Nucleus accumbens (tissue), 56 donors: ENCODE measurements at places on chromosomes 13 and 19.
A peak's percentile ranks its signal among the peaks of the same experiment; 100 is the strongest.

GRCh38 chr19:55528030-55528803 lies 8.7 kb downstream of the SBK2 start:
- no peak for DNase-seq

DNA sequence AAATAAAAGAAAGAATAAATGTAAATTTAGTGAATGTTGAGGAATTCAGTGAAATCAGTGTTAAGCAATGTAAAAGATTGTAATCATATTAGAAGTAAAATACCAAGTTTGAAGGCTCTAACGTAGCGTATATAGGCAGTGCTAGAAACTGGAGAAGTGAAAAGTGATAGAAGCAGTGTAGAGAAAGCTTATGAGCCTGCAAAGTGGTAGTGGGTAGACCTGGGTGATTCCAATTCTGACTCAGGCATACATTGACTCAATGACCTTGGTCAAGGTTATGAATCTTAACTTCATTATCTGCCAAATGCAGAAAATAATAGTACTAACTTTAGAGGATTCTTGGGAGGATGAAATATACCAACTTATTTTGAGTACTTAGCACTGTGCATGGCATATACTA lies 4.1 kb downstream of the SLC10A2 start:
- no peak for DNase-seq

DNA sequence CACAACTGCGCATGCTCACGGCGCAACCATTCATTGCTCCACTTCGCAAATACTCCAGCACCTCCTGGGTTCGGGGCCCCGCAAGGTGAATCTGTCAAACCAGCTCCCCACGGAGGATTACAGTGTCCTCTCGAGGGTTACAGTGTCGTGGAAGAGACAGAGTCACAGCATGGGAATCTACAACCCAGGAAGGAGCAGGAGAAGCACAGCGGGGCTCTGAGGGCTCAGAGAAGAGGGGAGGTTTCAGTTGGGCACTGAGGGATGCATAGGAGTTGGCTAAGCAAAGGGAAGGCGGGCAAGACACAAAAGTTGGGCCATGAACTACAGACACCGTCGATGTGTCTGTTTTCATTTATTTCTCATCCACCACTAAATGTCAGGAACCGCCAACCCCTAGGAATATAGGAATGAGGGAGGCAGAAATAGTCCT lies 1.0 kb upstream of the GTF2F1 start:
- DNase-seq, result no peak

DNA sequence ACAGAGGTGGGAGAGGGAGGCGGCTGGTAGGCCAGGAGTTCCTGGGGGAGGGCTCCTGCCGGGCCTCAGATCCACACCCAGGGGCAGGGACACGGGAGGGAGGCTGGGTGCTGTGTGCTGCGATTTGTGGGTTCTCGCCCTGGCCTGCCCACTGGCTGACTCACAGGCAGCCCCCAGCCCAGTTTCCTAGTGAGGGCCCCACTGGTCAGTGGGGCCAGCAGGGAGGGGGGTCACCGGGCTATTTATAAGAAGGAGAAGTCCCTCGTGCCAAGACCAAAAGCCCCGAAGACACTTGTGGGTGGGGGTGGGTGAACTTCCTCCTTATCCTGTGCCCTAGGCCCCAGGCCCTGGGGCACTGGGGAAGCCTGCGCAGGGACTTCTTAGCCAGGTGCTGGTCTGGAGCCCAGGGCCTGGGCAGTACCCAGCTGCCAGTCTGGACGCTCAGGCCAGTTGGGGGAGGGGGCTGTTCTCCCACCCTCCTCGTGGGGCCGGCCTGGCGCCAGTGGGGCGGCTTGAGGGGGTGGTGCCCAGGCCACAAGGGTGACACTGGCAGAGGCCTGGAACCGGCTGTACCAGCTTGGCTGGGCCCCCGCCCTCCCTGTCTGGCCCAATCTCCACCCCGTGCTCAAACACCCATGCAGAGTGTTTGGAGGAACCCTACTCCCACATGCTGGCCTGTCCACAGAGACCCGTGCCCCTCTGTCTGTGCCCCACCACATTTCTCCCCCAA lies 5.0 kb upstream of the JUNB start:
- no peak for DNase-seq

DNA sequence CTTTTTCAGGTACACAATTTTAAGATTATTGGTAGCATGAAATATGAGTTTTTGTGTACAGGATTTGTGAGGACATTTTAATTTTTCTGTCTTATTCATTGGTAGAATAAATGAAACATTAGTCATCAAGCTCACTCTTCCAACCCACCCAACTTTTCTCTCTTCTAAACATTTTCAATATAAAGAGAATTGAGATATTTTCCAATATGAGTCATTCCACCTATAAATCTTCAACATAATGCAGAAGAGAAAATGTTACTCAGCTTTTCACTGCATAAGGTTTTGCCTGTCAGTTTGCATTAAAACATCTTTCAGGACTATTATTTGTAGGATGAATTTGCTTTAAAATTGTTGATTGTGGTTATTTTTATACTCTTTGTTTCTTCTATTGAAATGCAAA lies 330.7 kb downstream of the PCDH20 start:
- no peak for DNase-seq

- no peak for DNase-seq
Measured at GRCh38 chr19:37303591-37304171, 67.2 kb upstream of the ZNF527 start.

GRCh38 chr13:34152409-34152808 lies 334.5 kb downstream of the RFC3 start:
- no peak for DNase-seq

DNA sequence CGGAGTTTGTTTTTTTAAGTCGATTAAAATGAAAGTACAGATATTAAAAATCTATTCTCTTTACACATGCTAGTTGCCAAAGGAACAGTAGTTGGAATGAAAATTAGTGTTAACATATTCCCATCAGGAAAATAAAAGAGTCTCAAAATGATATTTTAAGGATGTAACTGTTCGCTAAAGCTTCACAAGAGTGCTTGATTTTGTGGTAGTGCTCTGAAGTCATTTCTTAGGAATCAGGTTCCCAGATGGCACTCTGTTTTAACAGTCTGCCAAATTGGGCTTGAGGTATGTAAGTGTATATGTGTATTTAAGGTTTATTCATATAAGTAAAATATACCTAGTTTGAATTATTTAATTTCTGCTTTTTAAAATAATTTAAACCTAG lies 128.8 kb downstream of the LMO7 start:
- no peak for DNase-seq

GRCh38 chr13:19864024-19864745 lies 736 bp upstream of the ZMYM5 start:
- peak; percentile 60 for DNase-seq

- no peak for DNase-seq
Measured at GRCh38 chr19:51479531-51480331, 1.4 kb downstream of the CEACAM18 start.

- no peak for DNase-seq
Measured at GRCh38 chr13:64529874-64530485, 2700.2 kb downstream of the PCDH9 start.

- no peak for DNase-seq
Measured at GRCh38 chr19:43507880-43508279, 3.3 kb upstream of the PHLDB3 start.

DNA sequence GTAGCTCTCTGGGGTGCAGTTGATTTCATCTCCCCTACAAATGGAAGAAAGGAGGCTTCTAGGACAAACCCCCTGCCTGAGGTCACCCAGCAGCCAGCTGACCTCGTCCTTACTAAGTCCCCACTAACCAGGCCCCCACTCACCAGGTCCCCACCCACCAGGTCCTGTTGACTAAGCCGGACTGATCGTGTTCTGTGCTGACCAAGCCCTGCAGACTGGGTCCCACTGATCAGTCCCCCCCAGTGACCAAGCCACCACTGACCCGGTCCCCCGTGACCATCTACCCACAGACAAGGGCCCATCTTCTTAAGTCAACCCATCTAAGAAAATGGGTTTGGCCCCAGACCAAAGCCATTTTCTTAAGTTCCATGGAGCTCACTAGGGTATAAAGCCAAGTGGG lies 36.8 kb upstream of the TPM4 start:
- no peak for DNase-seq

DNA sequence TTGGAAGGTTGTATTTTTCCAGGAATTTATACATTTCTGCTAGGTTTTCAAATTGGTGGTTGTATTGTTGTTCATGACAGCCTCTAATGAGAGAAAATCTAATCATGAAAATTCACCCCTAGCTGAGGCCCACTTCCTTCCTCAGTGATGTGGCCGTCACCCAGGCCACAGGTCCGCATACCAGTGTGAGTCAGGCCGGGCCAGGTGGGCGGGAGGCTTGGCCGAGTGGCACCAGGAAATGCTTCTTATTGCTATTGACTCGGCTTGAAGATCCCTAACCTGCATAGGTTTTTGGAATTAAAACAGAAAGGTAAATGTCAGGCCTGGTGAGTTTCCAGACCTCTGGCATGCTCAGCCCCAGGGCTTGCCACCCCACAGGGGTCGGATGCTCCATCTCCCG lies 88.7 kb downstream of the SCGB2B2 start:
- DNase-seq, result no peak
